ENCODE measurements at places on chromosomes 3 and 15.

DNA sequence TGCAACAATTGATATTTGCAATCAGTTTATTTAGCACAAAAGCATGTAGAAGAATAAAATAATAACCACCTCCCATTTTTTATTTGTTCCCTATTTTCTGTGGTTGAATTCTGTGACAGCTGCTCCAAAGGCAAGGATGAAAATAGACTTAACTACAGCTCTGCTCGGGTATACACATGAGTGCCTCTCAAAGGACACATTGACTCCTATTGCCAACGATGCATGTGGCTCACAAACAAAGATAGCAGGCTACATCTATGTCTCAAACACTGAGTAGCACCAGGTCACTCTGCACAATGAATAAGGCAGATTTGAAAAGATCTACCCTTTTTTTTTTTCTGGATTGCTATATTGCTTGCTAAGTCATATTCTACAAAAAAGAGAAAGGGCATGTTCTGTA, 612.9 kb downstream of the ROBO1 start:
- no peak for DNase-seq

GRCh38 chr3:128991355-128991895, 2.5 kb downstream of the CFAP92 start:
- no peak for DNase-seq

DNA sequence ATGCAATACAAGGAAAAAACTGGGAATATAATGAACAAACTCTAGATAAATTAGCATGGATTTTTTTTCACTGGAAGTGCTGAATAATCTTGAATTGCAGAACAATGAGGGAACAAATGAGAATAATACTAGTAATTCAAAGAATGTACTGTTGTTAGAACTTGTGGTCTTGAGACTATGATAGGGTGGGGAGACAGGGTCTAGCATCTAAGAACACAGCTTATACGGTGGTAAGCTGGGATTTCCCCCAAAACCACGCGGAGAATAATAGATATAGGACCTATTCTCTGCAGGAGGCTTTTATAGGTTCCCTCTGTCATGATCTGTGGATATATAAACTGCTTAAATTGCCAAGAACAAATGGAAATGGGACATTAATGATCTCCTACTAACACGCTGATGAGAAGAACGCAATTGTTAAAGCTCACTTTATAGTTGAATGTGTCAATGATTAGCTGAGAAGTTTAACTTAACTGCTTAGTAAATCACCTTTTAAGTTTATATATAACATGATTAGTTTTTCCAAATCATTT, 692.3 kb downstream of the ZPLD1 start:
- no peak for DNase-seq

GRCh38 chr3:110504401-110504800, 567.2 kb upstream of the NECTIN3 start:
- no peak for DNase-seq

GRCh38 chr3:151775314-151776258, 38.3 kb upstream of the AADAC start:
- no peak for DNase-seq

DNA sequence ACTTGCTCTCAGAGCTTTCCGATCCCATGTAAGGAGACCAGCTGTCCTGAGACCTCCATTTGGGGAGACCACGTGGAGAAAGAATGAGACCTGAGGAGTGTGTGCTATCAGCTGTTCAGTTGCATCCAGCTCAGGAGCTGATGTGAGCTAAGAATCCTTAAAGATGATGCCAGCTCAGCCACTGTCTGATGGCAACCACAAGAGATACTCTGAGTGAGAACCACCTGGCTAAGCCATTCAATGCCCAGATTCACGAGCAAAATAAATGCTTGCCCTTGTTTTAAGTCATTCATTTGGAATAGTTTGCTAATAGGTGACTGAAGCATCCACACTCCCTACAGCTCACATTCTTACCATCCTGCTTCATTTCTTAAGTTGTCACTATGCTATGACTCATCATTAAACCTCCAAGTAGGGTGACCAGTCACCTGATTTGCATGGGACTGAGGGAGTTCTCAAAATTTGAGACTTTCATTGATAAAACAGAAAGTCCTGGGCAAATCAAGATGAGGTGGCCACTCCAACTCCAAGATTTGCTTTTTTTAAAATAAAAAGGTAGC, 56.4 kb downstream of the SPTSSB start:
- DNase-seq: no peak

DNA sequence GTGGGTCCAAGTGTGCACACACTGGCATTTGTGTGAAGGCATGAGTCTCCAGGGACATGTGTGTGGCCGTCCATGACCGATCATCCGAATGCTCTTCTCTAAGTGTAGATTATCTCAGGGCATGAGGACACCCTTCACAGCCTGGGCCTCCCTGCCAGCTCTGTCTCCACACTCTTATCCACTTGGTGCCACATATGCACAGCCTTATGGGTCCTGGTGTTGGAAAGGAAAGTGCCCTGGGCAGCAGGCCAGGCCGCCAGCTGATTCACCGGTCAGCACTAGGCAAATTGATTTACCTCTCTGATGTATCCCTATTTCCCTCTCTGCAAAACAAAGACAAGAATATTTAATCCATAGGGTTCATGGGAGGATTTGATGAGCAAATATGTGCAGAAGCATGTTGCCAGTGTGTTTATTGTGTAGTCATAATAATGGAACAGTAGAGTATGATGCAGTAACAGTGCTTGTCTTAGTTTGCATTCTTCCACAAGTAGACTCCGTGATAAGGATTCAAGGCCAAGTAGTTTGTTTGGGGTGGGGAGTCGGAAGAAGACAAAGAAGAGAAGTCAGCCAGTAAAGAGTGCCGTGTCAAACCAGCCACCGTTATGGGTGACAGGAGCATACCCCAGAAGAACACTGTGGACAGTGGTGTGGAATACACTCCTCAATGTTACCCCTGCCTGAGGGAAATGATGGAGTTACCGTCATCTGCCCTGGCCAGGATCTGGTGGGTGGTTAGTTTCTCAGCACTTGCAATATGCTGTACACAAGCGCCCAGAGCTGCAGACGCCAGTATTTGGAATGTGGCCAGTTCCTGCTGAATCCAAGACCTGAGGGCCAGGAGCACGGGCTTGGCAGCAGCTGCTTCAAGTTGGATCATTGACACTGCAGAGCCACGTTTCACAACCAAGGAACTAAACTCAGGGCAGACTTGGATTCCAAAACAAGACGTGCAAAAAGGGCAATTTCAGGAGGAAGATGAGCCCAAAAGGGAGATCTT, 85.1 kb downstream of the MTHFS start:
- no peak for DNase-seq

- no peak for DNase-seq
Observed at GRCh38 chr3:13132281-13132680, 59.1 kb upstream of the IQSEC1 start.

DNA sequence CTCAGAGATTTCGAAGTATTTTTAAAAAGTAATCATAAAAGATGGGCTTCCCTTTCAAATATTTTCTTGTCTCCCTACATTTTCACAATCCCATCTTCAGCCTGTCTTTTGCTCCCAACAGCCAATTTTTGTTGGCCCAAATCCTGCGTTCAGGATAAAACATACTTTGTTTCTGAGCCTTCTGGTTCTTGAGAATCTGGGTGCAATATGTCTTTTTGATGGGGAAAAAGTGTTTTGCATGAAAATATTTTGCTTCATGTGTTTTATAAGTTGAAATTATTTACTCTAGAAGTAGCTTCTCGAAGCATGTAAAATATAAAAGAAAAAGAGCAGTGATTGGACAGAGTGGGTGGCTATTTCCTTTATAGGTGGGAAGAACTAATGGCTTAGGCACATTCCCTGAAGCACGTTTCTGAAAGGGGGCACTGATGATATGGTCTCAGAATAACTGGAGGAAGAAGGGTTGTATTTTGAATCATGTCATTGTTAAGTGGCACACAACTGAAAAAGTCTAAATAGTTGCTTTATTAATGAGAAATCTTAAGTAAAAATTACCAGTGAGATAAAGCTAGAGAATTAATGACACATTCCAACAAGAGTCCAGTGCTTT, 3.9 kb downstream of the UNC13C start:
- no peak for DNase-seq

GRCh38 chr15:78761891-78762385, 49.3 kb downstream of the ADAMTS7 start:
- DNase-seq: no peak

- no peak for DNase-seq
Observed at GRCh38 chr15:23497710-23498111, 50.7 kb upstream of the GOLGA6L2 start.

GRCh38 chr3:196406811-196407470, 25.3 kb downstream of the UBXN7 start:
- peak; percentile 44 for DNase-seq

GRCh38 chr3:42473083-42473932, 29.1 kb upstream of the VIPR1 start:
- DNase-seq: no peak

GRCh38 chr3:194854659-194855390, 169.1 kb downstream of the FAM43A start:
- no peak for DNase-seq

DNA sequence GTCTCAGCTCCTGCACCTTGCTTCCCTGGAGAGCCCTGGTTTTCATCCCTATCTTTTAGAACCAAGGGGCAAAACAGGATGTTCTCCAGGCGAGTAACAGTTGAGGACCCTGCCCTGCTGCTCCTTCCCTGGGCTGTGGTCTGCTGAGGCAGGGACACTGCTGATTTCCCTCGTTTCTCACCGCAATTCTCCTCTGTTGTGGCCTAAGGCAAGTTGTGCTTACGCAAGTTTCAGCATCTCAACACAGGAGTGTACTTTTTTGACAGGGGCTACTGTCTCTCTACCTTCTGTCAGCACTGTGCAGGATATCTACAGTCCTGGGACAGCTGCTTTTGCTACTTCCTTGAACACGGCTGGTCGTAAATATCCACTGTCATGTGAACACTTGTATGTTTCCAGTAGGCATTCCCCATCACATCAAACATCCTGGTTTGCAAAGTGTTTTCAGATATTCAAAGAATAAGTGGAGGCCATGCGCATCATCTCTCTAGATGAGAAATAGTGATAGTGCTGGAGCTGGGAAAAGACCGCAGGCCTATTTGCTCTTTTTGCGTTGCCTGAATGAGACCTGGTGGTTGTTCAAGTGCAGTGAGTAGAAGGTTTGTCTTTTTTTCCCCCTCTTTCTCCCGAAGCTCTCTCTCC, 110.1 kb upstream of the PLXNA1 start:
- DNase-seq: no peak

- no peak for DNase-seq
Observed at GRCh38 chr3:23865595-23866396, 51.0 kb downstream of the NKIRAS1 start.

GRCh38 chr3:127183931-127184869, 8.7 kb upstream of the PRR23E start:
- no peak for DNase-seq

- DNase-seq: no peak
Observed at GRCh38 chr15:66842710-66843441, 140.8 kb downstream of the SMAD6 start.

DNA sequence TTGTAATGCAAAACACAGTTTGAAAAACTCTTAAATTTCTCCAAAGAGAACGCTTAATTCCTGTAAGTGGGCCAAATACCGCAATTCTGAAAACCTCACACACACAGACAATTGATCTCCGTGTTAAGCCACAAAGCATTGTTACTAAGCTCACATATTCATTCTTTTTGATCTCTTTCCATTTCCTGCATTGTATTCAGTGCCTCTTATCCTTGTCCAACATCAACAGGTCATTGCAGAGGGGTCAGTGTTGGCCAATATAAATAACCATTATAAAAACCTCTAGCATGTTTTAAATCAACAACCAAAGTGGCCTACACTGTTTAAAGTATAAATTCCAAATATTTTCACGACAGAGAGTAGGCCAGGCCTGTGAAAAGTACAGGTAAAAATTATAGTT, 171.1 kb downstream of the PDZRN3 start:
- no peak for DNase-seq

DNA sequence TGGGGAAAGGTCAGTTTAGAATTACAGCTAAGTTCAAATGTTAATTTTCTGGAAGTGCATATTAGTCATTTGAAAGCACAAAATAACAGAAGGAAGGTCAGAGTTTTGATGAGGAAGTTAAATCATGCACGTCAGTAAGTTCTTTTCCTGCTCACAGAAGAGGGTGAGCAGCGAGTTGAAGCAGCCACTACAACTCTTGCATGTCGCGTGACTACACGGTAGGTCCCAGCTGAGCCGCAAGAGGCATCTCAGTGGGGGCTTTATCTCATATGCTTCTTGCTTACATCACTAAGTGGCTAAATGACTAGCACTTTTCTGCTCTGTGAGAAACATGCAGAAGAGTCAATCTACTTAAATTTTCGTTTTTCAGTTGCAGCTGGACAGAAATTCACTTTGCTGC, 21.3 kb upstream of the SEC62 start:
- DNase-seq: no peak

DNA sequence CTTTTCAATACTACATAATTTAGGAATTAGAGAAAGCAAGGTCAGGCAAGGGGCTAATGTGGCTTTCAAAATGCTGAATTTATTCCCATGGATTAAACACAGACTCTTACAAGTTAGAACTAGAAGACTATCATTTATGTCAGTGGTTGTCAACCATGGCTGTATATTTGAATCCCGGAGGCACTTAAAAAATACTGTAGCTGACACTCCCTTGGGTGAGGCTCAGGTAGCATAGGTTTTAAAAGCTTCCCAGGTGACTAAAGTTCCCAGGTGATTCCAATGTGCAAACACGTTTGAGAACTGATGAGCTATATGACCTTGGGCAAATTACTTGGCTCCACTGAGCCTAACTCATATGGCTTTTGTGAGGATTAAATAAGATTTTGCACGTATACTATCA, 29.6 kb downstream of the AAGAB start:
- DNase-seq: no peak

DNA sequence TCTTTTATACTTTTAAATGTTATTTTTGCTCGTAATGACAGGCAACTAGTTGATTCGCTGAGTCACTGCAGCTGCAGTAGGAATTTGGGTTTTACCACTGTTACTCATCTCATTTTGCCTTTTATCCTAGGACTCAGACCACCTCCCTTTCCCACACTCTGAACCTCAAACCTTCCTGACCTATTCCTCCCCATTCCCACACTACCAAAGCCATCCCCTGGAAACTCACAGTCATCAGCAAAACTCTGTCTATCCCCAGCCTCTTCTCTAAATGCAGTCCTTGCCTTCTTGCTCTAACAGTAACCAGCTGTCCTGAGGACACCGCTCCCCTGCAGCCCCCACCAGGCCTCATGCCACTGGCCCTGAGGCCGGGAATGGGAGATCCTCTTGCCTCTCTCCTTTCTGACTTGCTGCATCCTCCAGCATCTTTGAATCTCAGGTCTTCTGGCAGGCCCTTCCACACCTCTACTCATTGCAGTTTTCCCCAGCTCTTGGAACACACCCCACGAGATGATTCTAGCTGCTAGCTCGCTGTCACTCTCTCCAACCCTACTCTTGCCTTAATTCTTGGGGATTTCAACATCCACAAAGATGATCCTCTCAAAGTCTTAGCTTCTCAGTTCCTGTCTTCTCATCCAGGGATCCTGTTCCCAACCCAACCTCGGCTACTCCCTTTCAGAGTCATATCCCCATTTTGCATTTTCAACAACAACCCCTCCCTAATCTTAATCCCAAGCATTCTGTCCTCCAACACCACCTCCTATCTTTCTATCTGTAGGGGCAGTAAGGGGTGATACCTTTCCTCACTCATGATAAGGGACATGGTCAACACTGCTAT, 55.9 kb upstream of the C3orf80 start:
- peak; percentile 86 for DNase-seq

GRCh38 chr3:115004201-115005140, 142.6 kb downstream of the ZBTB20 start:
- DNase-seq: no peak
